ENCODE measurements at places on chromosomes 7 and 10.

- no peak for DNase-seq
These were observed 162.0 kb upstream of the FAM13C start for GRCh38 chr10:59524348-59524747.

- peak; percentile 25 for DNase-seq
These were observed 58.3 kb downstream of the INPP5A start for GRCh38 chr10:132595854-132596253.

- DNase-seq = no peak
These were observed 87.0 kb downstream of the SUGCT start for GRCh38 chr7:40221836-40222235.

DNA sequence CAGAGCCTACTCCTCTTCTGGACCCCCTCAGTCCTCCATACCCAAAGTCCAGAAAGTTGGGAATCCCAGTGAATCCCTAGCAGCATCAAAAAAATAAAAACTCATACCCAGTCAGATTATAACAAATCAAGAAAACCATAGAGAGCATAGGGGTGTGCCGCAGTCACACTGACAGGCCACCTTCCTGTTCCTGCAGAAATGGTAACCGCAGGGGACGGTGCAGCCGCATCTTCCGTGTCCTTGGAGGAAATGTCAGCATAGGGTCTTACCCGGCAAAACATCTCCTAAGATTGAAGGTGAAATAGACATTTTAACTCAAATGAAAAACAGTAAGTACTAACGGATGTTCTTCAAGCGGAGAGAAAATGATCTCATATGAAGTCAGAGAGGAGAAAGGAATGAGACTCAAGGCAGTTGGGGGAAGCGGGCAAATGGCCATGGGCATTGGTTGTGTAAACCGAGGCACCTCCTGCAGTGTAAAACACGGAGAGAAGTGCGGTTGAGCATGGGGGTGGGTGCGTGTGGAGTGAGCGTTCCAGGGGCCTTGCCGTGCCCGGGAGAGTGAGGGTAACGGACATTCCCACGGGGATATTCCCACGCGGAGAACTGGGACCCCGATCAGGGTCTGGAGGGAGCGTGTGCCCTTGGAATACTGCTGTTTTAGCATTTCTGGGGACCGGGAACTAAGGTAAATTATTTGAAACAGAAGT lies 110.8 kb downstream of the NKX6-2 start:
- DNase-seq = no peak

DNA sequence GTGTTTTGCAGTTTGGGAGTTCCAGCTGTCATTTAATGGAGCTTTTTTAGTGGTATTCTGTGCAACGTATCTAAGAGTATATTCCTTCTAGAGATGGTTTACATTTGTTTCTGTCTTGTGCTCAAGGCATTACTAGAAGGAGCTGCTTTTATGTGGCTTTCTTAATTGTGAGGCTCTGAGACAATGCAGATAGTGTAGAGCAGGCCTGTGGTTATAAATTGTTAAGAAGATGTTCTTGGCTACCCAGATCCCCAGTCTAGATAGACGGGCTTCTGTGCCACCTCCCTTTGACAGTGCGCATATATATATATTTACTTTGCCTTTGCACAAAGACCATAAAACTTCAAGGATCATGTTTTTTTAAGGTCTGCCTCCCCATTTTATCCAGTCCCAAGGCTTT lies 160.8 kb upstream of the PODXL start:
- no peak for DNase-seq

DNA sequence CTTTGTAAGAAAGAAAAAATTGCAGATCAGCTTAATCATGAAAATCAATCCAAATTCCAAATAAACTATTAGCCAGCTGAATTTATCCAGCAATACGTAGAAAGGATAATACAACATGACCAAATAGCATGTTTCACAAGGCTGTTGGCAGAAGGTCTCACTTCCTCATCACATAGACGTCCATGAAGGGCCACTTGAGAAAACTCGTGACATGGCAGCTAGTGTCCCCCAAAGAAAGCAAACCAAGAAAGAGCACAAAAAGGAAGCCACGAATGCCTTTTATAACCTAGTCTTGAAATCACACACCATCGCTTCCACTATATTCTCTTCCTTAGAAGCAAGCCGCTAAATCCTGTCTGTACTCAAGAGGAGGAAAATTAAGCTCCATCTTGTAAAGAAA lies 105.6 kb upstream of the NRBF2 start:
- DNase-seq = no peak

GRCh38 chr7:30836991-30837390 lies 65.8 kb downstream of the MINDY4 start:
- DNase-seq = no peak

- DNase-seq = no peak
These were observed 97.1 kb downstream of the WDR37 start for GRCh38 chr10:1153251-1153763.

All from pancreas (tissue), 10 donors.